ENCODE measurements at places on chromosomes 4 and X.

- DNase-seq = peak; percentile 28
Observed at GRCh38 chr4:74297539-74297938, 10.7 kb upstream of the EPGN start.

- no peak for DNase-seq
Observed at GRCh38 chr4:140255467-140255866, 101.5 kb upstream of the MAML3 start.

DNA sequence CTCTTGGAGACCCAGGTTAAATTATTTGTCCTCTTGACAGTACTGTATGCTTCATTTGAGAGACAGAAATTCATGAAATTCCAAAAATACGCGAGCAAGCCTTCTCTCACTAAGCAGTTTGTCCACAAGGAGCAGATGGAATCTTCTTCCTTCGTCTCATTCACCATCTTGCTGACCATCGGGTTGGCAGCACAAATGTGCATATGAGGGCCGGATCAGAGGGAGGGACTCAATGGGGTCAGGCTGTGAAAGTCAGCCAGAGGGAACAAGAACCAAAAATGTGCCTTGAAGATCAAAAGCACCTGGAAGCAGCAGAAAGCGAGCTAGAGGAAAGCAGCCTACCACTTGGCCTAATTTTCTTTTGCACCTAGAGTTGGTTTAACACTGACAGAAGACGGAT is 16.4 kb downstream of the NHSL2 start:
- no peak for DNase-seq

GRCh38 chr4:186072516-186072915 is 3.6 kb downstream of the TLR3 start:
- DNase-seq = no peak

DNA sequence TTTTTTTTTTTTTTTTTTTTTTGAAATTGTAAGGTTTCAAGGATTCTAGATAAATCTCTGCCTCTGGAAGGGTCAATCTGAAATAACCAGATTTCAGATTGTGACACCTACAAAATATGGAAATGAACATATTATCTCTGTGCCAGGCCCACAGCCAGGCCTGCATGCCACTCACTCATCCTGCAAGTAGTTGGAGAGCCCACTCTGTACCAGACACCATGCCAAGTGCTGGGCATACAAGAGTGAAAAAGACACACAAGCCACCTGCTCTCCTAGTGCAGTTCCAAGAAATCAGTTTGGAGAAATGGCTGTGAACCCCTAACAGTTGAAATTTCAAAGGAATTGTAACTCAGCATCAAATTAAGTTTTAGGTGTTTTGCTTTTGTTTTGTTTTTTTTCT is 145.9 kb upstream of the NOCT start:
- DNase-seq = peak; percentile 58

GRCh38 chrX:22534643-22535042 is 261.9 kb downstream of the CBLL2 start:
- no peak for DNase-seq

DNA sequence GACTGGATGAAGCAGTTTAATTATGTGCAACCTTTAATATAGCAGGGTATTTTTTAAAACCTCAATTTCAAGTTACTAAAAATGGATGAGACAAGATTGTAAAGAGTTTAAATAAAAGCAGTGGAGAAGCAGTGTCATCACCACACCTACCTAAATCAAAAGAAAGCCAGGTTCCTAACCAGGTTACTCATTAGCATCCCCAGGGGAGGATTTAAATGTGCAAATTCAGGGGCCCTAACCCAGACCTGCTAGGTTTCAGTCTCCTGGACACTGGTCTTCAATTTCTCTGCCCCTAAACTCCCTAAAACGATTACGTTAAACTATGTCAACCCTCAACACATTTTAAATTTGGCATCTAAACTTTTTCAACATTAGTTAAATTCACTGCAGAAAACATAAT is 116.9 kb upstream of the KLF3 start:
- no peak for DNase-seq

DNA sequence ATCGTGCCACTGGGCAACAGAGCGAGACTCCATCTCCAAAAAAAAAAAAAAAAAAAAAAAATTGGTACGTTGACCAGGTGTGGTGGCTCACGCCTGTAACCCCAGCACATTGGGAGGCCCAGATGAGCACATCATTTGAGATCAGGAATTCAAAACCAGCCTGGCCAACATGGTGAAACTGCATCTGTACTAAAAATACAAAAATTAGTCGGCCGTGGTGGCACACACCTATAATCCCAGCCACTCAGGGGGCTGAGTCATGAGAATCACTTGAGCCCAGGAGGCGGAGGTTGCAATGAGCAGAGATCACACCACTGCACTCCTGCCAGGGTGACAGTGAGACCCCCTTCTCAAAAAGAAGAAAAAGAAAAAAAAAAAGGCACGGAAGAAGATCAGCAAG is 24.5 kb downstream of the RBMX start:
- DNase-seq = no peak

DNA sequence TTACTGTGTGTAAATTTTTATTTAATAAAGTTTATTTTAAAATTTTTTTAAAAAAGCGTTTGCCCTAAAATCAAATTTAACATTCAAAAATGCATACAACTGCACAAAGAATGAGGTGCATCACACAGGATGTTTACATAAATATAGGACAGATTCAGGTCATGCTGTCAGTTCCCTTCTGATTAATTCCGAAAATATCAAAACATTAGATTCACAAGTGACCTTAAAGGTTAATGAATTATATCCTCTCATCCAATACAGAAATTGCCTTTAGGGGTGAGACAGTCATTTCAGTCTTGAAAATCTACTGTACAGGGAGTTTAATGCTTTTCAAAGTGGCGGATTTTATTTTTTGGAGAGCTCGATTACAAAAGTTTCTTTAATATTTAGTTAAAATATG is 208.7 kb upstream of the FTHL17 start:
- DNase-seq = no peak

DNA sequence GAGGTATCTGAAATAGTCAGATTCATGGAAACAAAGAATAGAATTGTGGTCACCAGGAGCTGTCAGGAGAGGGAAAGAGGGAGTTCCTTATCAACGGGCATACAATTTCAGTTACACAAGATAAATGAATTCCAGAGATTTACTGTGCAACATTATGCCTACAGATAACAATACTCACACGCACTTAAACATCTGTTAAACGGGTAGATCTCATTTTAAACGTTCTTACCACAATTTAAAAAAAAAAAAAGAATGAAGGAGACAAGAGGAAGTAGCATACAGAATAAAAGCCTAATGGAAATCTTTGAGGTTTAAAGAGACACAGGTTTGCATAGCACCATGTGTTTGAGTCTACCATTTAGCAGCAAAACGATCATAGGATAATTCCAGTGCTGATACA is 298.0 kb downstream of the DKK2 start:
- DNase-seq = no peak

- no peak for DNase-seq
Observed at GRCh38 chrX:108299704-108300103, 138.5 kb downstream of the COL4A6 start.

GRCh38 chrX:49250578-49250977 is 13.9 kb downstream of the FOXP3 start:
- DNase-seq = no peak

GRCh38 chrX:1093121-1093520 is 119.3 kb downstream of the CRLF2 start:
- no peak for DNase-seq

- DNase-seq = no peak
Observed at GRCh38 chr4:118354913-118355312, 2.1 kb upstream of the PRSS12 start.

DNA sequence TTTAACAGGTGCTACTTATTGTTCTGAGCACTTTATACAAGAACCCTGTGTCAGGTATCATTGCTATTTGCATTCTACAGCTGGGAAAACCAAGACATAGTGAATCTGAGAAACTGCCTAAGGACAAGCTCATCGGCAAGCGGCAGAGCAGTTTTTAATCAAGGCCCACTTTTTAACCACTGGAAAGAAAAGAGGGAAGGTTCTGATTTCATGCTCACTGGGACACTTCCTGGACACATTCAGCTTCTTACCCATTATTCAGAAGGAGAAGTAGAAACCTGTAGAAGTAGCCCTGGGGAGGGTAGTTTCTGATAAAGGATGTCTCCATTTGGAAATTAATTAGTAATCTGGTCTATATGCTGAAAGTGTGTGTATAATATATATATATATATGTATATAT is 2.5 kb upstream of the LNX1 start:
- no peak for DNase-seq
